Activated T-helper 1 cell treated with anti-CD3 and anti-CD28 coated beads, Interleukin-2, amount 50 U/mL, for 16 hours (primary cell): ENCODE measurements at places on chromosomes 1 and 21.
A peak's percentile ranks its signal among the peaks of the same experiment; 100 is the strongest.

DNA sequence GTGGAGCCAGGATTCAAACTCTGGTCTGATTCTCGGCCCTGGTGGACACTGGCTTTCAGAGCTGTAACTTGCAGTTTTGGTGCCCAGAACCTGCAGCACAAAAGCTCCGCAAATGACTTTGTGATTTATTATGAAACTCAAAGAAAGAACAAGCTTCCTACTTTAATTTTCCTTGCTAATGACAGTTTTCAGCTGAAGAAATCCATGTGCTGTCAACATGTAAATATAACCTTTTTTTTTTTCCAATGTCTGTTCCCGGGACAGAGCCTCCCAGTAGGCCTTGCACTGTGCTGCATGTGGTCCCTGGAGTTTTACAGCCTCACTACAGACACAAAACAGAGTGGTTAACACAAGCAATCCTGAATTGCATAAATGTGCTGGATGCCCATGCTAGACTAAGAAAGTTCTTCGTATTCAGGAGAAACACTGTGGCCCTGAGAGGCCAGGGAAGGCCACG, 62.3 kb upstream of the ANGPTL1 start:
- DNase-seq = no peak

GRCh38 chr1:97980530-97980929, 59.7 kb upstream of the DPYD start:
- no peak for DNase-seq

DNA sequence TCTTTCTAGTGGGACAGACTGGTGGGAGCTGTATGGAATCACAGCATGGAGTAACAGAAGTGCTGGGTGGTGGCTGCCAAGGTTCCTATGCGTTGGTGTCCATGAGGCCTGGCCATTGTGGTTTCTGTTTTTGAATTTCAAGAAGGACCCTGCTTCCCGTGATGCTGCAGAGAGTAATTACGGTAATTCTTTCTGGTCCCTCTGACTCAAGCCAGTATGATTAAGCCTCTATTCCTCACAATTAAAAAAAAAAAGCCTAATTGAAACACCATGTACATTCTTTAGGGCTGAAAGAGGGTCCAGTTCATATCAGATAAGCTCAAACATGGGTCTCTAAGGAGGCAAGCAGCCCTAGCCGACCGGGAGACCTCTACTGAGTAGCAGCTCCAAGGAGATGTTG, 10.5 kb upstream of the C1orf21 start:
- DNase-seq = no peak

GRCh38 chr1:9717193-9718005, 65.9 kb downstream of the PIK3CD start:
- peak; percentile 75 for DNase-seq
